ENCODE measurements at places on chromosomes 3 and 15. TPM values are rescaled to one million over a fixed set of nuclear protein-coding genes. Genes with fewer than 3 reads are reported as not detected.

Gene IL12A
- 1.6 TPM for polyA plus RNA-seq

Gene SNTN
- polyA plus RNA-seq: not detected

Gene ACTRT3
- 3.3 TPM for polyA plus RNA-seq

Gene SH2D7
- polyA plus RNA-seq: not detected

GRCh38 chr3:101976473-101976872, 127.2 kb downstream of the NFKBIZ start:
- no peak for DNase-seq

DNA sequence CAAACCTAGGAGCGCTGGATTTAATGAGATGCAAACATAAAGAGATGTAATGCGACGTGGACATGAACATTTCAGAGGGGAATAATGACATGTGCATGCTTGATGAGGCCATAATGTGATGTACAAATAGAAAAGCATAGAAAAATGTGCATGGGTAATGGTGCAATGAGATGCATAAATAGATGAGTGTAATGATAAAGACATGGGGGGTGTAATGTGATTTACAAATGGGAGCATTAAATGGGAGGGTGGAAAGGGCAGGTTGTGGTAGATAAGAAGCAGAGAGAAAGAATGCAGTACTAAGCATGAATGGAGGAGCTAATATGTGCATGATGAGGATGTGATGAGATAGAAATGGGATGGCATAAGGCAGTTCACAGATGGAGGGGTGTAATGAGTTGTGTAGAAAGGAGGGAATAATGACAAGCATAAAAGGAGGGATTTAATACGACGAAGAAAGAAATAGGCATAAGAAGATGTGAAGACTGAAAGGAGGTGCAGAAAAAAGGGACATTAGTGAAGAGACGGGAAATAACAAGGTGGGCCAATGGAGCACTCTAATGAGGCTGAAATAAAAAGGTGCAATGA, 137.5 kb upstream of the CCNL1 start:
- DNase-seq: no peak

- DNase-seq: no peak
Measured at GRCh38 chr3:71441217-71441924, 142.2 kb downstream of the FOXP1 start.

DNA sequence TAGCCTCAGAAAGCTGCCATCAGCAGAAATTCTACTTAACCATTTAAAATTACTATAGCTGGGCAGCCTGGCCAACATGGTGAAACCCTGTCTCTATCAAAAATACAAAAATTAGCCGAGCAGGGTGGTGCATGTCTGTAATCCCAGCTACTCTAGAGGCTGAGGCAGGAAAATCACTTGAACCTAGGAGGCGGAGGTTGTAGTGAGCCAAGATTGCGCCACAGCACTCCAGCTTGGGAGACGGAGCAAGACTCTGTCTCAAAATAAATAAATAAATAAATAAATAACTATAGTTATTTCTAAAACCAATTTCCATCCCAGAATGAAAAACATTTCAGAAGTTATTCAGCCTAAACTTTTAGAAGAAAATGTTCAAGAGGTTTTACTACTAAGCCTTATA, 25.1 kb downstream of the LRRFIP2 start:
- DNase-seq: no peak

GRCh38 chr3:73419942-73420341, 204.8 kb downstream of the PDZRN3 start:
- peak; percentile 69 for DNase-seq

DNA sequence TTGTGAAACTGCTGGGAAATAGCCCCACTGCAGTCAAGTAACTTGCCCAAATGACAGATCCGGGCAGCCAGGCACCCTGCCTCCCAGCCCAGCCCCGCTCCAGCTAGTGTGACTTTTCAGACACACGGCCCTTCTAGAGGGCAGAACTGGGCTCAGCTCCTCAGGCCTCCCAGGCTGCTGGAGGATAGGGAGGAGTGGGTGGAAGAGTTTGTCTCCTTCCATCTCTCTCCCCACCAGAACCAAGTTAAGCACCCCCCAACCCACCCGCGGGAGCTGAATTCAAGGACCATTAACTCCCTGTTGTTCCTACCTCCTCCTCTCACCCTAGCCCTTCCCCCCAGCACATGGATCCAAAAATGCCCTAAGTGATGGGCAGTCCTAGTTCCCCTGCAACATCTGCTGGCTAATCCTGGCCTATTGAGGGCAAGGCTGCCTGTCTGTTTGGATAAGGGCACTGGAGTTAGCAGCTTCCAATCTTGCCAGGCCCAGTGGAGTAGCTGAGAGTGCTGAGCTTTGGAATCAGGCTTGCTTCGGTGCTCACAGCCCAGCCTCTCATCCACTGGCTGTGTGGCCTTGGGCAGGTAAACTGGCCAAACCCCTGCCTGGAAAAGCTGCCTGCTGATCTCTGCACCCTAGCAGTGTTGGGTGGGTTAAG, 3.1 kb downstream of the CCDC33 start:
- DNase-seq: no peak

- no peak for DNase-seq
Measured at GRCh38 chr15:26294059-26294689, 431.0 kb upstream of the ATP10A start.

- DNase-seq: peak; percentile 52
Measured at GRCh38 chr15:42707068-42707467, 29.9 kb downstream of the CDAN1 start.

- no peak for DNase-seq
Measured at GRCh38 chr3:41845826-41846225, 116.1 kb downstream of the ULK4 start.

GRCh38 chr15:47136236-47136635, 581.1 kb upstream of the SEMA6D start:
- DNase-seq: peak; percentile 2

DNA sequence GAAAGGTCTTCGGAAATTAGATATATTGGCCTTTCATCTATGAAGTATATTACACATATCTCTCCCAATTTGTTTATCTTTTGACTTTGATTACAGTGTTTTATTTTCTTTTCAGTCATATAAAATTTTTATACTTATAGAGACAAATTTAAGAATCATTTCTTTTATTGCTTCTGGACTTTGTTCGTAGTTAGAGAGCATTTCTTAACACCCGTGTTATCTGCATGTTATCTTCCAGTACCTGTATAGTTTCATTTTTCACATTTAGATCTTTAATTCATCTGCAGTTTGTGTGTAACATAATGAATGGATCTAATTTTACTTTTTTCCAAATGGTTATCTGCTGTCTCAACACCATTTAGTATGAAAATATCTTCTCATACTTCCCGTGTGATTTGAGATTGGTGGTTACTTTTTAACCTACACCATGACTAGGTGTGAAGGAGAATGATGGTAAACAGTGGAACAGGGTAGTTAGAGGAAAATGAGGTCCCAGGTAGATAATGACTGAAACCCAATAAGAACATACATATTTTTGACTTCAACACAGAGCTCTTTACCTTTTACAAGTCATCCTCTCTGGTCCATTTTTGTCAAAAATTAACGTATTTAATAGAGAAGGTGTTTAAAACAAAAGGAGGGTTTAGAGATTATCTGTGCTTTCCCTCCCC, 99.3 kb downstream of the LPP start:
- no peak for DNase-seq

- DNase-seq: peak; percentile 23
Measured at GRCh38 chr15:62164396-62165103, 535 bp downstream of the C2CD4B start.

GRCh38 chr3:174329321-174329720, 529.8 kb upstream of the NAALADL2 start:
- peak; percentile 86 for DNase-seq

Data from GM23248 (cell line).